ENCODE measurements at places on chromosomes 2 and 18.
A peak's percentile ranks its signal among the peaks of the same experiment; 100 is the strongest.

GRCh38 chr2:127901339-127902056 lies 15.7 kb upstream of the AMMECR1L start:
- DNase-seq = no peak

DNA sequence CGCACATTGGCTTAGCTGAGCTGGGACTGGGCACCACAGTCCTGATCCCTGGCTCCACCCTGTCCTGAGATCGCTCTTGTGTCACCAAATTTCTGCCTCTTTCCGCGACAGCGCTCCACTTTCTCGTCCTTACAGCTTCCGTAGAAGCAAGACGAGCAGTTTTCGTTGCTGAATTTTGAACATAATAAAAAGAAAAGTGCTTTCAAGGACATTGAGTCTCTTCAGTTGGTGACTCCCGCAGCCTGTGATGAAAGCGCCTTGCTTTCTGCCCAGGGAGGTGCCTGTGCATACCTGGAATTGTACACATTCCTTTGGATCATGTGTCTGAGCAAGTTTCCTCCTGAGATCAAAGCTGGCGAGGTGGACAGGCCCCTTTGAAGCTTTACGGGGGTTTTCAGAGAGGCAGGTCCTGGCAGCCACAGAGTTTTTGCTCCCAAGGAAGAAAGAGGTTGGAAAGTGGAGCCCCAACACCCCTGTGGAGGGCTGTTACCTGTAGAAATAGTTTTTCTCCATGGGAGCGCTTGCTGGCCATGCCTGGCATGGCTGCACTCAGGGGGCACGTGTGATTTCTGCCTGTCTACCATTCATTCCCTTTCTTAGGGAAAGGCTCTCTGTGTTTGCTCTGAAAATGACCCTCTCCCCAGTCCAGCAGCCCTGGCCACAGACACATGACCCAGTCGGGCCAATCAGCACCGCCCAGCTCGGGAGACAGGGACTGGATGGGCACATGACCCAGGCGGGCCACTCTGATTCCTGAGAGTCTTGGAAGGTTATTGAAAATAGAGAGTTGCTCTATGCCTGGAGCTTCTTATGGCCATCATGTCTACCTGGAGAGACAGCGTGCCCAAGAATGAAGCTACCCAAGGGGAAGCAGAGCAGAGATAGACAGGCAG lies 115.6 kb upstream of the OTOS start:
- DNase-seq = no peak

DNA sequence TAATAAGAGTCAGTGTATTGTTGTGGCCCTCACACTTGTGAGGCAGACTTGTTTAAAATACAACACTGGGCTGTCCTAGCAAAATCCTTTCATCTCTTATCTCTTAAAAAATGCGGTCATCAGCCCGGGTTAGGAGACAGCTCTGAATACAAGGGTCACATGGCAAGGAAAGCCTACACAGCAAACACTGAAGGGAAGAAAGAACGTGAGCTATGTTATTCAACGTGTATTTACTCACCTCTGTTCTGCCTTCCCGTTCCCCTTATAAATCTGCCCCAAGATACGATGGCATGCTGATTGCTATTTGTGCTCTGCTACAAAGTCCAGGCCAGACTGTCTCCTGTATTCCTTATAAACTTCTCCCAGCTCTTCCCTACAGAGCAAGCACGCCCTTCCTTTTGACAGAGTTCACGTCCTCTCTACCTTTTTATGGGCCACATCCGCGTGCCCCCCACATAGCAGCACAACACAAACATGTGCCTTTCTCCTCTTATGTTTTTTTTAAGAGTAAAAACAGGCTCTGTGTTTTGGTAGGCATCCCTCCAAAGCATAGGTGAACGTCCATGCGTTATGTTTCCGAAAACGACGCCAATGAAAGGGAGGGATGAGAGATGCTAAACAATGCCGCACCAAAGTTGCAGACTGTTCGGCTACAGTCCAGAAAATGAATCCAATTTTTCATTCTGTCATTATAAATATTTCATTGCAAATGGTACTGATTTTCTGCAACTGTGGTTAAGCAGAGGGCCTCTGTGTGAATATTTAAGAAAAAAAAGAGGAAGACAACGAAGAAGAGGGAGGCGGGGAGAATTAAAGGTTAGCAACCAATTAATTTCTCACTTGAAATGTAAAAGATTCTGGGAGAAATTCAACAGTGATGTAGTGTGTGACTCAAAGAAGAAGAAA lies 274.7 kb downstream of the ZNF521 start:
- DNase-seq = no peak

GRCh38 chr2:234290671-234291070 lies 206.2 kb downstream of the ARL4C start:
- DNase-seq = peak; percentile 84

DNA sequence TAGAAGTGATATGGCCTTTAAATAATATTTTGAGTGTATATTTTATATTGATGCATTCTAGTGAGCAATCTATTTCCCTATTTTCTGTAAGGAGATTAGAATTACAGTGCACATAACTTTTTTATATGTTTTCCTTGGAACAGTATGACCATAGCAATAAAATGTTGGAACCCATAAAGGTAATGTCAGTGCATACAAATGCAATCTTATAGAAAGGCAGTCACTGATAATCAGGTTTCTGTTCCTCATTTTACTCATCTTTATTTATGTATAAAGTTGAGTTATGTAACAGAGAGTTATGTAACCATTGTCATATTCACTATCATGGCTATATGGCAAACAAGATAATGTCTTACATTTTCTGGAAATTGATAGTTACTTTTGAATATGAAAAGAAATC lies 179.9 kb upstream of the NETO1 start:
- DNase-seq = no peak

DNA sequence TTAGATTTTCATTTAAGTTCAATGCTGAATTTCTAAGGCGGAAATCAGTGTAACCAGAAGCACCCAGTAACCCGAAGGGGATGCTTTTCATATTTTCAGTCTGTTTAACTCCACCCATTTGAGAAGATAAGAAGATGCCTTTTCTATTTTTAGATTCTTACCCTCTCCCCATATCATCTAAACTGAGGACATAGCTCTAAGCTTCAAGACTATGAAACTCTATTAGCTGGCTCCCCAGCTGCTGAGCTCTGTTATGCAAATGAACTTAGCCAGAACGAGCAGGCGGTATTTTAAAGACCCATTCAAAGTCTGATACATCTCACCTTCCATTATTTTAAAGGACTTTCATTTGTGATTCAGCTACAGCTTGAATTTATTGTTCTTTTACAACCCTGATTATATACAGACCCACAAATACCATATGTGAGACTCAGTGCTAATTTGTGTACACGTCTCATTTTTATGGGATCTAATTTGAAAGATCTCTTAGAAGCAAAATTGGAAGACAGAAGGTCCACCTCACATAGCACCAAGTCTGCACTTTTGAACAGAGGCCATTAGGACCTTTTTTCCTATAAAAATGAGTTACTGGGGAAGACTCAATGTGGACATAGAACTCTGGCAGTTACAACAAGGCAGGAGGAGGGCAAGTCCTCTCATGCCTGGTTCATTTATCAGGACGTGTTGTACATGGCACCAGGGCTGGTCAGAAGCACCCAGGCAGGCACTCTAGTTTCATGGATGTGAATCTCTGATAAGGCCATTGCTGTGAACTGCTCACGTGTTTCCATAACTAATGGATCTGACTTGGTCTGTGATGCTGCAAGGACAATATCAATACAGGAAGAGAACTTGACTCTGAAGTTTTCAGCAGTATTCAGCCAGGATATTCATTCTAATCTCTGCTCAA lies 16.3 kb downstream of the CDC42EP3 start:
- DNase-seq = no peak

Measured in stimulated activated naive CD4-positive, alpha-beta T cell treated with Interleukin-2 at 50 U/mL for 16 hours (primary cell).